A549 treated with RU486 at 1 μM for 4 hours (cell line): ENCODE measurements at places on chromosomes 6 and 20. TPM values are rescaled to one million over a fixed set of nuclear protein-coding genes. Genes with fewer than 3 reads are reported as not detected.

ZC2HC1B gene
- total RNA-seq, result not detected in 5 replicates

HSPA12B gene
- 0.29 to 0.43 TPM (median 0.34 TPM) in 5 replicates for total RNA-seq

KIAA0408 gene
- total RNA-seq, result 5.3 to 8.3 TPM (median 5.9 TPM) in 5 replicates

HAO1 gene
- not detected in 5 replicates for total RNA-seq

UBE2C gene
- total RNA-seq, result 226 to 288 TPM (median 250 TPM) in 5 replicates

BTN1A1 gene
- total RNA-seq, result not detected in 5 replicates

HS3ST5 gene
- total RNA-seq, result not detected in 5 replicates

HLA-DOB gene
- 0.13 to 0.21 TPM (median 0.13 TPM) in 3 of 5 replicates, not detected in the others for total RNA-seq

ULBP3 gene
- total RNA-seq, result 3.4 to 4.2 TPM (median 3.8 TPM) in 5 replicates

ZFP57 gene
- total RNA-seq, result not detected in 5 replicates

TFAP2D gene
- not detected in 5 replicates for total RNA-seq

MYMX gene
- not detected in 5 replicates for total RNA-seq

MYBL2 gene
- 77.9 to 92.0 TPM (median 80.1 TPM) in 5 replicates for total RNA-seq

SAPCD1 gene
- total RNA-seq, result 2.0 to 4.2 TPM (median 3.7 TPM) in 5 replicates

SLC22A1 gene
- total RNA-seq, result 1.6 to 2.5 TPM (median 1.7 TPM) in 5 replicates

CRISP3 gene
- 0.06 TPM in 1 of 5 replicates, not detected in the others for total RNA-seq

AVP gene
- total RNA-seq, result not detected in 5 replicates

FAXC gene
- 5.1 to 7.1 TPM (median 6.7 TPM) in 5 replicates for total RNA-seq

AIF1 gene
- not detected in 5 replicates for total RNA-seq

PRKN gene
- total RNA-seq, result 0.07 TPM in 1 of 5 replicates, not detected in the others

DDX39B gene
- 340 to 430 TPM (median 406 TPM) in 5 replicates for total RNA-seq

FBXO30 gene
- 3.3 to 7.1 TPM (median 6.2 TPM) in 5 replicates for total RNA-seq

MKKS gene
- total RNA-seq, result 16.3 to 21.3 TPM (median 20.5 TPM) in 5 replicates

PSORS1C2 gene
- total RNA-seq, result not detected in 5 replicates
